Pulmonary artery endothelial cell (primary cell): ENCODE measurements at places on chromosomes 7 and 10. TPM values are rescaled to one million over a fixed set of nuclear protein-coding genes. Genes with fewer than 3 reads are reported as not detected.

Gene WIPF3
- total RNA-seq, result not detected in 2 replicates

Gene NKX2-3
- total RNA-seq, result 0.07 TPM in 1 of 2 replicates, not detected in the other

Gene STK31
- total RNA-seq, result 0.07 TPM in 1 of 2 replicates, not detected in the other

Gene ACHE
- total RNA-seq, result 0.33 and 0.81 TPM in 2 replicates

Gene NEBL
- total RNA-seq, result 0.71 and 1.4 TPM in 2 replicates

Gene IFIT5
- 11.5 and 19.5 TPM in 2 replicates for total RNA-seq

Gene MCM7
- total RNA-seq, result 114 and 205 TPM in 2 replicates

Gene CCDC3
- total RNA-seq, result 0.18 and 0.66 TPM in 2 replicates

Gene ZNF365
- total RNA-seq, result 0.04 and 0.40 TPM in 2 replicates

Gene SLC37A3
- 44.9 and 50.9 TPM in 2 replicates for total RNA-seq

Gene TNS3
- total RNA-seq, result 15.8 and 30.4 TPM in 2 replicates

Gene STAG3
- 0.13 and 0.42 TPM in 2 replicates for total RNA-seq

Gene CYP3A4
- not detected in 2 replicates for total RNA-seq

Gene MRC1
- 2.4 and 3.2 TPM in 2 replicates for total RNA-seq
